ENCODE measurements at places on chromosomes 5 and 9.

- DNase-seq: no peak
Observed at GRCh38 chr5:122478741-122479442, 166.9 kb downstream of the SNCAIP start.

DNA sequence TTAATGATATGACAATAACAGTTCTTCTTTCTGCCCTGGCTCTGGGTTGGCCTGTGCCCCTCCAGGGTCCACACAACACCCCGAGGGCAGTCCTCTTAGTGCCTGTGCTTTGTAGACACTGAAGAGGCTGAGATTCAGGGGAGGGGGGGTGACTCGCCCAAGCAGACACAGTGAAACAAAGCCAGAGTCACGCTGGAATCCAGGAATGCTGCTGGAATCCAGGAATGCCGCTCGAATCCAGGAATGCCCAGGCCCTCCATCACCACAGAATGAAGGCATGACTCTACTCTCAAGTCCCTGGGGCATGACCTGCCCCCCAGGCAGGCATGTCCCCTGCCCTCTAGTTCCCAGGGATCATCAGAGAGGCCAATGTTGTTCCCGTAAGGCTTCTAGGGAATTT is 73.1 kb downstream of the LRSAM1 start:
- no peak for DNase-seq

DNA sequence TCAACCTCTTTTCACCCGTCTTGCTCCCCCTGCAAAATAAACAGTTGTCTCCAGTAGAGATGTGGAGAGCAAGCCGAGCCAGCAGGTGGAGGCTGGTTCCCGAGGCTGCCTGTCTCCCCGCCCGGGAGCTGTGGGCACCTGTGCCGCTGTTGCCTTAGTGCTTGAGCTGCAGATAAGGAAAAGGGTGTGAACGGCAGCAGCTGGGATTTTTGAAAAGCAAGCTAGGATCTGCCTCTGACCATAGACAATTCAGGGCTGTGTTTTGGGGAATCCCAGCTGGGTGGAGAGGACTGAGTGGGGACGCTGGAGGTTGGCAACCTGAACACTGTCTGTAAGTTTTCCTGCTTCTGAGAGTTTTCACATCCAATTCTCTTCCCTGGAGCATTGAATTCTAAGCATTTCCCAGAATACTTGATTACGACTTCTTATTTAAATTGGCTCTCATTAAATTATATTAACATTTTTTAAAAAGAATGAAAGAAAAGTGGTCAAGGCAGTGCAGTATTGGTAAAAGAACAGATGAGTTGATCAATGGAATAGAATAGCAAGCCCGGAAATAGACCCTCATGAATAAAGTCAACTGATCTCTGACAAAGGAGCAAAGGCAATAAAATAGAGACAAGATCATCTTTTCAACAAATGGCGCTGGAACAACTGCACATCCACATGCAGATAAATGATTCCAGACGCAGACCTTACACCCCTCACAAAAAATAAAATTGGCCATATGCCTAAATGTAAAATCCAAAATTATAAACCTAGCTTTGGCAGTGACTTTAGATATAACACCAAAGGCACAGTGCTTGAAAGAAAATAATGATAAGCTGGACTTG is 9.7 kb downstream of the WNK2 start:
- no peak for DNase-seq

DNA sequence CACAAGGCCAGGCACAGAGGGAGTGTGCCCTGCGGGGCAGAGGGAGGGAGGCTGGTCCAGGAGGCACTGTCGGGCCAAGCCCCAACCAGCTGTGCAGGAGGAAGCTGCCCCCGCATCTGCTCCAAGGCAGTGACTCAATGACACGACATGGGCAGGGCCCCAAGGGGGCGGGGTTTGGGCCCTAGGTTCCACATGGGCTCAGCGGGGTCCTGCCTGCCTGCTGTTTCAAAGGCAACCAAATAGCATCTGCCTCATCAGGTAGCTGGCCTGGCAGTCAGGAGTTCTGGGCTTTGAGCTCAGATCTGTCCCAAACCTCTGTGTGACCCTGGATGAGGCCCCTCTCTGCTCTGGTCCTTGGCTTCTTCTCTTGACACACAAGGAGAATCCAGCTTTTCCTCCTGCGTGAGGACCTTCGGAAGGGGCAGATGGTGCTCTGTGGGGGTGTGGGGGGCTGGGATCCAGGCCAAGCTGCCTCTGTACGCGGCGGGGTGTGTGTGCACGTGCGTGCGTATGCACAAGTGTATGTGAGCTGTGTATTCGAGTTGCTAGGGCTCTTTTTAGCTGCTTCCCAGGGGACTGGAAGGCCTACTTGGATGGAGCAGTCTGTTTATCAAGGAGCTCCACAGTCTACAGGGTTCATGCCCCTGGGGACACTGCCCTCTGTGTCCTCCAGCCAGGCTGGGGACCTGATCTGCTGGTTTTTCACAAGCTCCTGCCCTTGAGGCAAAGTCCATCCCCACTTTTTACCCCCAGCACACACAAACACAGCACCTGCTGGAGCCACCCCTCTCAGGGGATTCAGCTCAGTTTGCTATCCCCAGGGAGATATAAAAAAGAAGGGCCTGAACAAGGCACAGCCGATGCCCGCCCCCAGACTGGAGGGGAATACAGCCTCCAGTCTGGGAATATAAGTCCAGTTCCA is 138.9 kb downstream of the RGS3 start:
- DNase-seq: no peak

GRCh38 chr5:140000332-140000731 is 42.8 kb downstream of the NRG2 start:
- DNase-seq: no peak

GRCh38 chr5:110335361-110336066 is 391.0 kb downstream of the TMEM232 start:
- DNase-seq: no peak

DNA sequence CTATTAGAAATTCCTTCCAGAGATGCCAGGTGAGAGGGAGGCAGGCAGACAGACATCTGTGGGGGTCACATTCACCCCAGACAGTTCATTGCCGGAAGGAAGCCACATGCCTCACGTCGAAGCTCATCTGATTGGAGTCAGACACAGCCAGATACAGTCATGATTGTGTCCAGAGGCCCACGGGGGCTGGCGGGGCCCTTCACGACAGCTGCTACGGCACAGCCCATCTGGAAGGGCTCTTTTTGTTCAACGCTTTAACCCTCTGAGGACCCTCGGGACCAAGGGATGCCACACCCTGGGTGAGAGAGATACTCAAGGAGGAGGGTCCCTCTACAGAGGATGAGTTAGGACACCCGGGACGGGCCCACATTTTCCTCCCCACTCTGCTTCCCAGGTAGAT is 31.9 kb upstream of the GABRP start:
- no peak for DNase-seq

DNA sequence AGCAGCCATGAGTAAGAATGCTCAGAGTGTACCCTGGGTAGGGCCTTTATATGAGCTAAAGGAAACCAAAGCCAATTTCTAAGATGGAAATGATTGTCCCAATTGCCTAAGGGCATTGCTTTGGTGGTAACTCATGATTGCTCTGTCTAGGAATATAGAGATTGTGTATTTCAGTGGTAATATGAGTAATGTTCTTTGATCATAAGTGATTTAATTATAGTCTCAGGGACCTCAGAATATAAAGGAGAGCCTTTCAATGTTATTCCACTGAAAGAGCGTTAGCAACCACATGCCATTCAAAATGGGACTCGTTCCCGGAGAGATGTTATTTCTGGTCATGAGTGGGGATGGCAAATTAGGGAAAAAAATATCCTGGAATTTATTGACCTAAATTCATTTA is 340.5 kb downstream of the ARHGEF28 start:
- DNase-seq: no peak

DNA sequence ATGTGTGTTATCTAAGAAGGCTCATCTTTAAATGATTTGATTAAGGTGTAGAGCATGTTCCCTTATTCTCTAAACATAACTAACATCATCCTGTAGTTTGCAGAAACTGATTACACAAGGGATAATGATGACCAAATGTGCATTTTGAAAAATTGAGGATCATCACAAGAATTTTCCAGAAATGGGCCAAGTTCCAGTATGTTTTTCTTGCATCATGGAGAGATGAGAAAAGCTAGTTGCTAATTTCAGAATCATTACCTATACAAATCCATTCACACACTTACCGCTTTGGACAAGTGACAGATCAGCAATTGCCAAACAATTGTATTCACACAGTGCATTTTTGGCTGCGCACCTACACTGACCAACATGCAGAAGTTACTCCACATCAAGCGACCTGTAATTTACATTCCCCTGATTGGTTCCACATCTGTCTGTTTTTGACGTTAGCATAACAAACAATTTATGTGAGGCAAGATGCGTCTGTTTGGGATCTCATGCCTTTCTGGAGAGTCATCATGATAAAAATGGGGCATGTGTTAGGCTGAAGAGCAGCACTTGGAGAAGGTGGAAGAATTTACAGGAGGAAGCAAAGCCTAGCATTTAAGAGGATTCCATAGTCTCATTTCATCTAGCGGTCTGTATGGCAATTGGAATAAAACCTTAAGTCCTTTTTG is 2.8 kb upstream of the BNC2 start:
- no peak for DNase-seq

DNA sequence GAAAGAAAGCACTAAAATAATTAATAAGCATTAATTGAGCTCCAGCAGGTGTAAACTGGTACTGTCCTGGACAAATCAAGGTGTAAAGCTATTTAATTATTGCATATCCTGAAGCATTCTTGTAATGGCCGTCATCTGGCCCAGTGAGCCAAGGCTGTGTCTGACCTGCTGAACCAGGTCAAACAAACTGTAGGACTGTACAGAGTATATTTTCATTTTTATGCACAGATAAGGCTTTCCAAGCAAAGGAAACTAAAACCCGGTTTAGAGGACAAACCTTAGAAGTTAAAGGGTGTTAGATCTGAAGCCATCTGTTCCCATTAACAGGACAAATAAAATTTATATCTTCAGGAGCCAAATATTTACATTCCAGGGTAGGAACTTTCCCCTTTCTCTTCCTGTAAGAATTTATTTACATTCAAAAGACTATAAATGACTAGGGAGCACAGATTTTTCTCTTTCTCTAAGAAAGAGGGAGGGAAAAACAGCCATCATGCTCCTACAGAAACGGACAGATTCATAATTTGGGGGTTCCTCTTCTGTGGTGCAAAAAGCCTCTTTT is 69.8 kb downstream of the ESM1 start:
- DNase-seq: no peak

DNA sequence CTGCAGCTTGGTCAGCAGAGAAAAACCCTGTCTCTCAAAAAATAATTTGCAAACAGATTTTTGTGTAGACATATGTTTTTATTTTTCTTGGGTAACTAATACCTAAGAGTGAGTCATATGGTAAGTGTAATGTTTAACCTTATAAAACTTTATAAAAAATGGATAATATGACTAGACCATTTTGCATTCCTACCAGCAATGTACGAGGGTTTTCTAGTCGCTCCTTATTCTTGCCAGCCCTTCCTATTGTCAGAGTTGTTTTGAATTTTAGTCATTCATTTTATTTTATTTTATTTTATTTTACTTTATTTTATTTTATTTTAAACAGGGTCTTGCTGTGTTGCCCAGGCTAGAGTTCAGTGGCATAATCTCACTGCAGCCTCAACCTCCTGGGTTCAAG is 37.8 kb downstream of the RABGAP1 start:
- DNase-seq: no peak

DNA sequence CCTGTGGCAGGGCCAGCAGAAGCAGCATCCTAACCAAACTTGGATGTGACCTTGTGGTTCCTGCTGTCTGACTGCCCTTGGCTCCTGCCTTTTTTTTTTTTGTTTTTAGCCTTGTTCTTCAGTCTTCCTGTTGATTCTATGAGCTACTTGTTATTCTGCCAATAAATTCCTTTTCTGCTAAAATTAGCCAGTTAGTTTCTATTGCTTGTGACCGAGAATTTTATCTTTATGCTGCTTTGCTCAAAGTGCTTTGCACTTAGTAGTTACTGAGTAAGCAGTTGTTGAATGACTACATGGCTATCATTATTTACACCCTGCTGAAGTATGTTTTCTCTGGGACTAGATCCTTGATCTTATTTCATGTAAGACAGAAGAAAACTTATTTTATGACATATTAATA is 20.8 kb upstream of the ATG10 start:
- DNase-seq: no peak

DNA sequence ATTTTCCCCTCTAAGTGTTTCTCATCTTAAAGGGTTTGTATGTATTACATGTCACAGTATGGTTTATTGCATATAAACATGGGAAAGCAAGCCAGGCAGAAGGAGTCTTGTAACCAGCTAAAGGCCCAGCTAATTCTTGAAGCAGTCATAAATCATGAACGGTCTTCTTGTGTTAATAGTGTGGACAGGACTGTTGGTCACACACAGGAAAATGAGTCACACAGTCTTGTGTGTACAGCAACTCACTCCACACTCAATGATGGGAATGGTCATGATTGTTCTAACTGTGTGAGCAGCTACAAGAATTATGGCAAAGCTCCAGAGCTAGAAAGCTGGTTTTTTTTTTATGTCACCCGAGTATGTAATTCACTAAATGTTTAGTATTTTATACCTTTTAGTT is 123.9 kb downstream of the GHR start:
- DNase-seq: no peak

- no peak for DNase-seq
Observed at GRCh38 chr5:132474131-132474723, 16.3 kb downstream of the IRF1 start.

DNA sequence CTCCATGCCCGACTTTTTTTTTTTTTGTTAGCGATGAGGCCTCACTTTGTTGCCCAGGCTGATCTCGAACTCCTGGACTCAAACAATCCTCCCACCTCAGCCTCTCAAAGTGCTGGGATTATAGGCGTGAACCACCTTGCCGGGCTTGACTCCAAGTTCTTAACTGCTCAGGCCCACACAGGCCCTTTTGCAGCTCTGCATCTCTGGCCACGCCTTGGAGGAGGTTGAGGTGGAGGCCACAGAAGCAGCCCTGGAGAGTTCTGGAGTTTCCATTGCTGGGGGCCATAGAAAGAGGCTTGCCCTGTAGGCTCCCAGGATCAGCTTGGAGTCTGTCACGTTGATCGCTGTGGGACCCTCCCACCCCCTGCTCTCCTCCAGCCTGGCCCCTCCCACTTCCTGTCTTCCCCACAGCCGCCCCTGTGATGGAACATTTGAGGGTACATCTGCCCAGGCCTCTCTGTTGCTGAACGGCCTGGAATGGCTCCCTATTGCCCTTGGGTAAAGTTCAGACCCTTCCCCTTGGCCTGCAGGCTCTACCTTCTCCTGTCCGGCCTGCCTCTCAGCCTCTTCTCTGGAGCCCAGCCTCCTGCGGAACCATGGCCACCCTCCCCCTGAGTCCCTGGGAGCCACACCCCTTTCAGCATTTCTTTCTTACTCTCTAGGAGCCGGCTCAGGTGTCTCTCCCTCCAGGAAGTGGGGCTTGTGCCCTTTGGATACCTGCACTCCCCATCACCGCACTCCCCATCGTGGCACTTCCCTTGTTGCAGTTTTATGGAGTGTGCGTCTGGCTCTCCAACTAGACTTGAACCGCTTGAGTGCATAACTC is 30.4 kb upstream of the IER5L start:
- no peak for DNase-seq

GRCh38 chr9:37127018-37127417 is 6.6 kb downstream of the ZCCHC7 start:
- DNase-seq: no peak

GRCh38 chr5:124692324-124692723 is 54.1 kb downstream of the ZNF608 start:
- DNase-seq: no peak

- no peak for DNase-seq
Observed at GRCh38 chr9:8085986-8086385, 286.4 kb upstream of the DMAC1 start.

Measured in stimulated activated CD8-positive, alpha-beta memory T cell treated with anti-CD3 and anti-CD28 coated beads, Interleukin-7, amount 100 ng/mL, for 1 hour (primary cell).